SW 1271 (cell line): ENCODE measurements at places on chromosomes 1 and 21.

GRCh38 chr1:10245674-10246073 lies 35.3 kb downstream of the KIF1B start:
- DNase-seq = no peak

DNA sequence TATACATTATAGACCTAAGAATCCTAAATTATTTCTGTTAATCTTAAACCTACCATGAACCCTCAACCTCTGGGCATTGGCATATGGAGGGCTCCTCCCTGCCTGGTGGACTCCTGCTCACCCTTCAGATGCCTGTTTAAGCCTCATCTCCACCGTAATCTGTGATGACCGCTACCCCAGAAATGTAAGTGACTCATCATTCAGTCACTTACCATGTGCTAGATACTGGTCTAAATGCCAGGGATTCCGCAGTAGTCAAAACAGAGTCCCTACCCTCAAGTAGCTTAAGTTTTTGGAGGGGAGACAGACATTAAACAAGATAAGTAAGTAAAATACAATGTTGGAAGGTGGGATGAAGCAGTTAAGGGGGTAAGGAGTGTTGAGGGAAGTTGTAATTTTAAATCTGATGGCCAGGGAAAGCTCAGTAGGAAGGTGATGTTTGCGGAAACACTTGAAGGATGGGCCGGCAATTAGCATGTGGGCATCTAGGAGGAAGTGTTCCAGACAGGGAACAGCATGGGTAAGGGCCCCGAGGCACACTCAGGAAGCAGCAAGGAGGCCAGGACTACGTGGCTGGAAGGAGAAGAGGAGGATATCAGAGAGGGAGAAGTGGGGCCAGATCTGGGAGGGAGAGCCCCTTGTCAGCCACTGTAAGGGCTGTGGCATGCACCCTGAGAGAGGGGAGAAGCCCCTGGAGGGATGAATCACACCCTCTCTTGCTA lies 141.7 kb upstream of the HOOK1 start:
- no peak for DNase-seq

DNA sequence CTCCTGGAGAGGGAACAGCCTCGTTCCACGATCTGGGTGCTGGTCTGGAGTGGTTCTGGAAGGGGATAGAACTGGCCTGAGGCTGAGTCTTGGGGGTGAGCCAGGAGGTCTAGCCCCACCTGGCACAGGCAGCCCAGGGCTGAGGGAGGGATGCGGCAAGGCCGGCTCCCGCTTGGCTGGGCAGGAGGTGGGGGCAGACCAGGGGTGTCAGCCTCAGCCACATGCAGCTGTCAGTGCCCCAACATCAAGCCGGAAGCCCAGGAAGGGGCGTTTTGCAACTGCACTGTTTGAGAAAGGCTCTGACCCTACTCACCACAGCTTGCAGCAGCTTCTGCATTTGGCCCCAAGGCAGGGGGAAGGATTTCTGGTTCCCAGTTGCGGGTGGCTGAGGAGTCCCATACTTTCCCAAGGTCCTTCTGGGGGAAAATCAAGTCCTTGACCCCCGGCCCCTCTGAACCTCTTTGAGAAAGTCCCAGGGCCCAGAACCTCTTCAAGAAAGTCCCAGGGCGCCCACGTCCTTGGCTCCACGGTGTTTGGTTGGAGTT lies 2.0 kb downstream of the EFHD2 start:
- DNase-seq = no peak

GRCh38 chr1:54284781-54285529 lies 85.0 kb downstream of the MRPL37 start:
- DNase-seq = no peak

GRCh38 chr1:203567596-203567995 lies 59.0 kb upstream of the ATP2B4 start:
- no peak for DNase-seq

- DNase-seq = no peak
Observed at GRCh38 chr1:108590957-108591356, 31.1 kb downstream of the EEIG2 start.

- no peak for DNase-seq
Observed at GRCh38 chr1:53616927-53617326, 122.0 kb downstream of the GLIS1 start.

DNA sequence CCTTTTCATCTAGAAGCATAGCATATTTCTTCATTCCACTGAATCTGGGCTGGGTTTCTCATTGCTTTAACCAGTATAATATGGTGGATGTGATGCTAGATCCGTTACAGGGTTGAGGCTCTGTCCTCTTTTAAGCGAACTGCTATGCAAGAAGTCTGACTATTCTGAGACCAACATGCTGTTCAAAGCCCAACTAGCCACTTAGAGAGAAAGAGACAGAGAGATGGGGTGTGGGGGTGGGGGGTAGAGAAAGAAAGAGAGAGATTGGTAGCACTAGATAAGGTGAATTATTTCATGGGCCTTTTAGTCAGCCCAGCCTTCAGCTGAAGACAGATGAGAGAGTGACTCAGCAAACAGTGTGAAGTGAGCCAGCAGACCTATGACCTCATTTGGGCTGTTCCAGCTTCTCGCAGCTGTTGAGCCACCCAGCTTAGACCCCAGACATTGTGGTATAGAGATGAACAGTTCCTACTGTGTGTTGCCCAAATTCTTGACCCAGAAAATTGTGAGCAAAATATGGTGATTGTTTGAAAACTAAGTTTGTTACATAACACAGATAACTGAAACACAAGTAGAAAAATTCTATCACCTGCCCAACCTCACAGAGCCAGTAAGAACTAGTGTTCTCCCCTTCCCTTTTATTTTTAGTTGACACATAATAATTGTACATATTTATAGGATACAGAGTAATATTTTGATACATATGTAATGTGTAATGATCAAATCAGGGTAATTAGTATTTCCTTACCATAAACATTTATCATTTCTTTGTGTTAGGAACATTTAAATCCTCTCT lies 40.7 kb upstream of the PRKACB start:
- DNase-seq = peak; percentile 72

GRCh38 chr1:185652348-185652747 lies 81.8 kb upstream of the HMCN1 start:
- no peak for DNase-seq

DNA sequence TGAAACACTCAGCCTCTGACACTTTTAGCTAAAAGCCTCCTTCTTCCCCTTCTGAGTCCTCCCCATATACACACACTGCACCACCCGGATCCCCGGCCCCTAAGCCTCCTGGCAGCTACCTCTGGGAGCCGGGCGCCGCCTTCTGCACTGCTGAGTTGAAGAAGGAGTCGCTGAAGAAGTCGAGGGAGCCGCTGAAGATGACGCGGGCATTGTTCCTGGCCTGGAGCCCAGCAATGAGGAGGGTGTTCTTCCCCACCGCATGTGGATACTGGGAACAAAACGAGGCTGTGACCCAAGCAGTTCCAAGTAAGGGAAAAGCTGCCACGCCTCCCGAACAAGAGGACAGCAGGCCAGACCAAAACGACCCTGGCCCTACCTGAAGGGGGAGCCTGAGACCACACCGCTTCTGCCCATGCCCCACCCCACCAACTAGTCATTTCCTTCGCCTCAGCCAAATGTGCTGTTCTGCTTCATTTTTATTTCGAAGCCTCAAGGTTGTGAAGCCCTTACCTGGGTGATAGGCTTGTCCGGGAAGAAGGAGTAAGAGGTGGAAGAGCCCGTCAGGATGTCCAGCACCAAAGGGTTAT lies 7.0 kb downstream of the DDOST start:
- no peak for DNase-seq

DNA sequence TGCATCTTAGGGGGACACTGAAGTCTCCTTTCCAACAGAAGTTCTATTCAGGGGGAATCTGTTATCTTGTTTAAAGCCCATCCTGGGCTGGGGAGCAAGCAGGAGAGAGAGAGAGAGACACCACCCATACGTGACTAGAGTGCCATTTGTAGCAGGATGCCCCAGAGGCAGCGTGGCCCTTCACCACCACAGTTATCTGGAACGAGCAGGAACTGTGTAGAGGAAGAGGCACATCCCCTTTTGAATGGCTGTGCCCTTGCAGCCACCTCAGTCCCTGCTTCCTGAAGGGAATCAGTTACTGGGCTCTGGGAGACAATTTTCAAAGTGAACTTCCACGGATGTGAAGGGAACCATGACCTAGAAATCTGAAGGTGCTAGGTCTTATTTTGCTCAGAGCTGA lies 19.4 kb upstream of the LAMTOR5 start:
- DNase-seq = no peak

- DNase-seq = no peak
Observed at GRCh38 chr1:177897281-177897997, 72.4 kb downstream of the SEC16B start.

- DNase-seq = no peak
Observed at GRCh38 chr21:33051925-33052324, 18.0 kb upstream of the OLIG1 start.

DNA sequence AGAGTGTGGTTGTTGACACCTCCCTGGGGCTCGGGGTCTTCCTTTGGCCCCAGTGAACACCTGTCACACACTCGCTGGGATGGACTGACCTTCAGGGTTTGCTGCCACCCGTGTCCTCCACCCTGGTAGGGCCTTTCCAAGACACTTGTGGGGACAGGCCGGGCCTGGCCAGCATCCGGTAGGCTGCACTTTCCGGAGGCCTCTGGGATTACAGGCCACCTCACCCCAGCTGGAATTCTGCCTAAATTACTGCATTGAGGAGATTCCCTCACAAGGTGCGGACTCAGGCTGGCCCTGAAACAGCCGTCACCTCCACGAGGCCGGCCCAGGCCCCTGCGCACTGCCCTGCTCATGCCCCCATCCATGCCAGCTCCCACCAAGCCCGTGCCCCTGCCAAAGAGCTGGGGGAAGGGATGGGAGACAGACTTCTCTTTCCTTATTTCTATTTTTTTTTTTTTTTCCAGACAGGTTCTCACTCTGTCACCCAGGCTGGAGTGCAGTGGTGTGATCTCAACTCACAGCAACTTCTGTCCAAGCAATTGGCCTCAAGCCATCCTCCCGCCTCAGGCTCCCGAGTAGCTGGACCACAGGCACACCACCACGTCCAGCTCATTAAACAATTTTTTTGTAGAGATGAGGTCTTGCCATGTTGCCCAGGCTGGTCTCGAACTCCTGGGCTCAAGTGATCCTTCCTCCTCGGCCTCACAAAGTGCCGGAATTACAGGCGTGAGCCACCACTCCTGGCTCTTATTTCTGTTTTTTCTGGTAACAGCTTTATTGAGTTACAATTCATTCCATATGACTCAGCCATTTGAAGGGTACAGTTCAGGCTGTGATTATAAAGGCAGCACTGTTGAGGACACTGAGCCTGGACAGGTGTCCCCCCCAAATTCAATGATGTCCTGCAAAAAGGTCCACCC lies 11.3 kb downstream of the CSTB start:
- no peak for DNase-seq

DNA sequence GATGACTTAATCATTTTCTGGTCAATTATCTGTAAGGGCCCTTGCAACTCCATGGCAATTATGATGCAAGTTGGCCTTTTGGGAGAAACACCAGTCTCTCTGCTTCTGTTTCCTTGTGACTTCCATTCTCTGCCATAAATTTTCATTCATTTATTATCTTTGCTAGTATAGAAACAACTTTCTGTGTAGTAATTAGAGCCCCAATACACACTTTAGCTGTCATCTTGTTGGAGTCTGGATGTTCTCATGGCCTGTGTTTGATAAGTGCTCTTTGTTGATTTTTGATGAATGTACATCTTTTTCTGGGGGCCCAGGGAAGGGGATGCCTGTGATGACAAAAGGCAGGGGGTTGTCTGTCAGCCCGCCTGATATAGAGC lies 22.4 kb downstream of the PROX1 start:
- no peak for DNase-seq

- no peak for DNase-seq
Observed at GRCh38 chr1:53893999-53894636, at the start of gene DIO1. Gene DIO1 (plus strand): TSS chr1:53894187. CDS start chr1:53894211, 24 bp downstream.

DNA sequence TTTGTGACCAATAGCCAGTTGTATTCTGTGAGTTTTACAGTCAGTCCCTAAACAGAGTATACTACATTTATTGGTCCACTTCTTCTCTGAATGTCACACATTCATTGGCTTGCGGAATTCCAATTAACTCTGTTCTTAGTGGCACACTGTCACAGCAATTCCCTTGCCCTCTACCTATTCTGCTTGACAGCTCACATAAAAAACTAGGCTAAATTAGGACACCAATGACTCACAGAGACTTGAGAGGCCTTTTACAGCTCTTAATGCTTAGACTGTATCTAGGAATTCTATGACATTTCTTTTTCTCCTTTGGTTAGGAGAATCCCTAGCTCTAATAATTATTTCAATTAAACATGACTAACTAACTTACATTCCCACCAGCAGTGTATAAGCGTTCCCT lies 104.1 kb downstream of the NEGR1 start:
- DNase-seq = no peak

DNA sequence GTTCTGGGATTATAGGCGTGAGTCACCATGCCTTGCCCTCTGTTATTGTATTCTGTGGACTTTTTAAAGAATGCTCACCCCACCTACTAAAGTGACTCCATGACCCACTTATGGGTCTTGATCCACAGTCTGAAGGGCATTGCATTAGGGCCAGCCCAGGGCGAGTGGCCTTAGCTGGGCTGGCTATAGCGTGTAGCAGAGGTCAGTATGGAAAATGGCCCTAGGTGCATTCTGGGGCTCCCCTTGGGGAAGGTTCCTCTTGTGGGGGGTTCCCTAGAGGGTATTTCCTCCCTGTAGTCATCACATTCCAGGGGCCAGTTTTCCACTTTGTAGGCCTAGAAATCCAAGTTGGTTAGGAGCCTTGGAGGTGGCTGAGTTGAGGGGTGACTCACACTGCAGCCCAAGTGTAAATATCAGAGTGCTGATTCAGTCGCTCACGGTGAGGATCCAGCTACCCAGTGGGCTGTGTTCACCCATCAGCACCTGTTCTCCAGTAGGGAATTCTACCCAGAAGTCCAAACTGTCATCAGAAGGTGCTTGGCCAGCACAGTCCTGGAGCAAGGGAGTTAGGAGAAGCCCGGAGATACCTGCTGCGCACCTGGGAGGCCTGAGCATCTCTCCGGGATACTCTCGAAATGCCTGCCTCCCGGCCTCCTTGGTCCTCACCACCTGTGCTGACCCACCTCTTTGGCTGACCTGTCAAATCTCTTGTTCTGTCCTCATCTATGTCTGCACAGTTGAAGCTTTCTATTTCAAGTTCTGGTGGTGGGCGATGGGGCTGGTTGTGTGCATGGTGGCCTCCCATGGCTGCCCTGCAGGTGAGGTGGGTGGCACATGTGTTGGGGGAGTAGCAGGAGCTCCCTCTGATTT lies 52.2 kb downstream of the NENF start:
- no peak for DNase-seq

GRCh38 chr1:109104364-109105151 lies 9.4 kb upstream of the ELAPOR1 start:
- no peak for DNase-seq

GRCh38 chr1:51299185-51299885 lies 31.0 kb downstream of the TTC39A start:
- DNase-seq = no peak

DNA sequence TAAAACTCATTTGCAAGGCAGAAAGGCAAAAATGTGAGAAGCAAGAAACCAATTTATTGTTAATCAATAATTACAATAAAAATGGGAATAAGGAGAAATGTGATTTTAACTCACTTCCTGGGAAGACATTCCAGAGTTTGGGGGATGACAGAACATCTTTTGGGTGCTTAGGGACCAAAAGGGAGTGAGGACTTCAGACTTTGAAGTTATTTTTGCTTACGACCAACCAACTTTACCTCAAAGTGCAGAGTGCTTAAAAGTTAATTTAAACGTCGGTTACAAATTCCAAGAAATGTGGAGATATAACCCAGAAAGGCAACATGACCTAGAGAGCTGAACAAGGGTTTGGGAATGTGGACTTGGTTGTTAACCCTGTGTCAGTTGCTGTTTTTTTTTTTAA lies 234.5 kb upstream of the C1orf105 start:
- no peak for DNase-seq

- no peak for DNase-seq
Observed at GRCh38 chr21:41931041-41931451, 22.8 kb downstream of the C2CD2 start.

- no peak for DNase-seq
Observed at GRCh38 chr1:7284839-7285435, 486.2 kb upstream of the VAMP3 start.
